ENCODE measurements at places on chromosomes 4 and X.

DNA sequence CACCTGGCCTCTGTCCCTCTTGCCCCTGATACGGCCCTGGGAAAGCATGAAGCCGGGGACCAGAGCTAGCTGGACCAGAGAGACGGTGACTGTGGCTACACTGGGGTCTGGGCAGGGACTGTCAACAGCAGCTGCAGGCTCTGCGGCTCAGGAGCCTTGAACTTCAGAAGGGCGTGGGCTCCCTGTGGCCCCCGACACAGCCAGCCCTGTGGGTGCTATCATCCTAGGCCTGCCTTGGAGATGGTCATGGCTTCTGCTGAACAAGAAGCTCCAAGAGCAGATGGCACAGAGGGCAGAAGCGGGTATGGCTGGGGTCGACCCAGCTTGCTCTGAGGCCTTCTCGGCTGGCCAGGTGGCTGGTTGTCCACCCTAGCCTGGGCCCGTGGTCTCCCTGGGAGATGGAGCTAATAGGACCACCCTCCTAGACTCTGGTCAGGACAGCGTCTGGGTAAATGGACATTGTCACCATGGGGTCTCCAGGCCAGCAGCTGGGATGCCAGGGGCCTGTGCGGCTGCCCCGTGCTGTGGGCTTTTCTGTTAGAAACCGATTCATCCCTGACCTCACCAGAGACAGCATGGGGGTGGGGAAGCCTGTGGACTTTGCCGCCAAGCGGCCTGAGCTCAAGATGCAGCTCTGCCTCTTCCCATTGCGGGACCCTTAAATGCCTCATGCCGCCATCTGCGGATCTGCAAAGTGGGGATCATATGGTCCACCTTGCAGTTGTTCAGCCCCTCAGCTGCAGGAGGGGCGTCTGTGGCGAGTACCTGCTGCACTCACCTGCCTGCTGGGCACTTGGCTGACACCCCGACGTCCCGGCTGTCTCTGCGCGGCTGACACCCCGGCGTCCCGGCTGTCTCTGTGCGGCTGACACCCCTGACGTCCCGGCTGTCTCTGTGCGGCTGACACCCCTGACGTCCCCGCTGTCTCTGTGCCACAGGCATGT, 21.1 kb downstream of the CPZ start:
- DNase-seq, result no peak

- no peak for DNase-seq
These were observed 2.2 kb downstream of the AR start for GRCh38 chrX:67545893-67546495.

DNA sequence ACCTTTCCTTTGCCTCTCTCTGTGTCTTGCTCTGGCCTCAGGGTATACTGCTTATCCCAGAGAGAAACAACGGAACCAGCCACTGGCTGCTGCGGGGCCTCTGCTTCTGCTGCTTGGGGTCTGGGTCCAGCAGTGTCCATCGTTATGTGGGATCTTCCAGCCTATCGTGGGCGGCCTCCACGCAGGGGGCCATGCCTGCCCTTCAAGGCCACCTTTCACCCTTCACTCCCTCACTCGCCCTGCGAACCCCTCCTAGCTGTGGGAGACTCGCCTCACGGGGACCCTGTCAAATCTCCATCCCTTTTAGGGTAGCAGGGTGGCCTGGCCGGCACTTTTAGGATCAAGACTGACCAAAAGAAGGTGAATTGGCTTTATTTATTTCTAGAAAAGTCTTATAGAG, 19.3 kb upstream of the ABLIM2 start:
- no peak for DNase-seq

DNA sequence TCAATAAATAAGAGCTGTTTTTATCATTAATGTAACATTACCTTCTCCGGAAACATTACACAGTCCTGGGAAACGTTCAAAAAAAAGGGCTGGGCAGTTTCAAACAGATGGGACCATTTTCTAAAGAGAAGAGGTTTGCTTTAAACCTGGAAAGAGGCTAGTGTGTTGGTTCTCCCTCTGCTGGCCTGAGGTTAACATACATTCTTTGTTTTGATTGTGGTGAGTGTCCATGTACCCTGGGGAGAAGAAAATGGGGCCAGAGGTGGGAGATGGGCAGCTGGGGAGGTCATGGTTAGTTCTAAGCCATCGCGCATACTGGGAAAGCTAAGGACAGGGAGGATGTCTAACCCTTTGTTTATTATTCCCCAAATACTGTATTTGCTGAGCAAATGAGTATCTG, 194.7 kb downstream of the CPEB2 start:
- DNase-seq, result no peak

DNA sequence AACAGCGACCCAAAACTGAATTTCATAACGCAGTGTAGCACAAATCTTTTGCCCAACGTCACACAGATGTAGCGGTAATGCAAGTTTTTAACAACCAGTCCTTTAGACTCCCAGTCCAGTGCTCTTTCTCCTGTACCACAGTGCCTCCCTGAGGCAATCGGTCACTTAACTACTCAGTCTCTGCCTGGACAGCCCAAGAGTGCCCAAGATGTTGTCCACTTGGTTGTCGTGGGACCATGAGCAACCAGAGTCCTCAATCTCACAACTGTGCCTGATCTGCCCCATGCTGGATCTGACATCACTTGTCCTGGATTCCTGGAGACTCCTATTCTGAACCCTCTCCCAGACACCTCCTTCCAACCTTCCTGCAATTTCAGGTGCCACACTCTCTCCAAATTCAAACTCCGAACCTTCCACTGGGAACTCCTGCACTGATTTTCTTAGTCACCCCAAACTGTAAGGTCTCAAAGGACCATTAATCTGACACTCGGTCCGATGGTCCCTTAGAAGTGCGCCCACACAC, 702 bp downstream of the MMGT1 start:
- DNase-seq, result no peak

GRCh38 chrX:13374364-13374763, 54.5 kb upstream of the ATXN3L start:
- no peak for DNase-seq
